ENCODE measurements at places on chromosomes 2 and 18.

DNA sequence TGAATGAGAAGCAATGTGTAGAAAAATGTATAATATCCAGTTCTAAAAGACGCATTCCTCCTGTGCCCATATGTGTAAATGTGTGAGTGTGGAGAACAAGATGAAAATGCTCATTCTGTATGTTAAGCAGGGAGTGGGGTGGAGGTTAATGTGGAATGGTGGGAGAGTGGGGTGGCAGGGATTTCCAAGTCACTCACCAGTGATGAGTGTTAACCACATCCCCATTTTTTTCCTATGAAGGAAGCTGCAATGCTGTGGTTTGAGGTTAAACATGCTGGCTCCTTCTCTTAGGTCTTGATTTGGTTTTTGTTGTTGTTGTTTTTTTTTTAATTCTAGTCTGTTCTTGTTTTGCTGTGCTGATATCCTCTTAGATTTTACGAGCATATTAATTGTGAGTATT is 169.4 kb downstream of the NEDD4L start:
- DNase-seq: no peak

DNA sequence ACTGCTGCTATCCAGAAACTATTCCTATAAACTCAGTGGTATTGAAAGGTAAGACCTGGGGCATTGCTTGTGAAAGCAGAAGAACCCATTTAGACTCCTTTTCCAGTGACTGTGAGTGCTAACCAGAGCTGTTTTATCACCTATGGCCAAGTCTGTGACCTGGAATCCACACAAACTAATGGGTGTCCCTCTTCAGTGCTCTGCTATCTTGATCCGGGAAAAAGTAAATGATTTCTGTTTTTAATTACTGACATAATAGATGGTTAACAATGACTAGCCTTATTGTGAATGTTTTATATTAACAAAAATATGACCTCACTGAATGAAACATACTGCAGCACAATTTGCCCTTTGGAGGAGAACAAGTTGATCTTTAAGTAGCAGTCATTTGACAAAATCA is 251.6 kb upstream of the MC4R start:
- DNase-seq: no peak

DNA sequence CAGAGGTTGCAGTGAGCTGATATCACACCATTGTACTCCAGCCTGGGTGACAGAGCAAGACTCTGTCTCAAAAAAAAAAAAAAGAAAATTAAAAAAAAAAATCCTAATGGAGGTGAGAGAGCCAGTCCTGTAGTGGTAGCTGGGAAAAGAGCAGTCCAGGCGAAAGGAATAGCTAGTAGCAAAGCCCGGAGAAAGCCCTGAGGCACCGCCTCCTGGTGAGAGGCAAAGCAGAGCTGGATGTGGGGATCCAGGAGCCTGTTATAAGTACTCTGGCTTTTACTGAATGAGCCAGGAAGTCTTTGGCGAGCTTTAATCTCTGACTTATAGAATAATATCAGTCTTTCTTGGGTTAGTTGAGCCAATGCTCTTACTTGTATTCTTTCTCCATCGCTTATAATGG is 6.6 kb upstream of the KLHL23 start:
- no peak for DNase-seq

GRCh38 chr2:54287532-54287931 is 31.5 kb upstream of the TSPYL6 start:
- no peak for DNase-seq

GRCh38 chr2:185658750-185659149 is 79.9 kb upstream of the FSIP2 start:
- no peak for DNase-seq

GRCh38 chr18:65206551-65207260 is 544.1 kb upstream of the CDH7 start:
- no peak for DNase-seq

- DNase-seq: no peak
These were observed 5.6 kb upstream of the ATOH8 start for GRCh38 chr2:85748039-85748734.

All from NCI-H2081 treated with DMSO at 0.1 percent for 48 hours (cell line).